Activated CD8-positive, alpha-beta memory T cell treated with anti-CD3 and anti-CD28 coated beads, Interleukin-2, amount 50 U/mL, for 48 hours (primary cell): ENCODE measurements at places on chromosomes 12 and 14.

- no peak for DNase-seq
Observed at GRCh38 chr14:67602076-67602475, 2.0 kb upstream of the PIGH start.

- no peak for DNase-seq
Observed at GRCh38 chr12:92547906-92548305, 154.9 kb upstream of the PLEKHG7 start.

GRCh38 chr14:29215853-29216252 is 449.3 kb downstream of the FOXG1 start:
- DNase-seq: no peak

GRCh38 chr12:52401526-52401925 is 4.6 kb downstream of the KRT82 start:
- no peak for DNase-seq

DNA sequence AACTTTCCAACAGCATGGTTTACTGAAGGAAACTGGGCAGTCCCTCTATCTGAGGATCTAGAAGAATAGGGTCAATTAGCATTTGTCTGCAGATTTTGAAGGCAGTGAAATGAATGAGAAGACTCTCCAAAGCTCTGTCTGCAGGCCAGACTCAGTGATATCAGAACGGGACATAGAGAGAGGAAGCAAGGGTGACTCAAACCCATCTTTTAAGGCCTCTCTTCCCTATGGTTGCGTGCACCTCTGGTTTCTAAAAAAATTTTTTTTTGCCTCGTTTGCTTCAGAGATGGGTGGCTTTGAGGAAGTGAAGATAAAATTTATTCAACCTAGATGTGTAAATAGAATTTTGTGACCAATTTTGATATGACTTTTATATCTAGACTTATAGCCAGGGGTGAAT is 71.9 kb upstream of the HOXC13 start:
- no peak for DNase-seq

GRCh38 chr12:117236456-117237001 is 46.3 kb upstream of the FBXO21 start:
- DNase-seq: peak; percentile 99

DNA sequence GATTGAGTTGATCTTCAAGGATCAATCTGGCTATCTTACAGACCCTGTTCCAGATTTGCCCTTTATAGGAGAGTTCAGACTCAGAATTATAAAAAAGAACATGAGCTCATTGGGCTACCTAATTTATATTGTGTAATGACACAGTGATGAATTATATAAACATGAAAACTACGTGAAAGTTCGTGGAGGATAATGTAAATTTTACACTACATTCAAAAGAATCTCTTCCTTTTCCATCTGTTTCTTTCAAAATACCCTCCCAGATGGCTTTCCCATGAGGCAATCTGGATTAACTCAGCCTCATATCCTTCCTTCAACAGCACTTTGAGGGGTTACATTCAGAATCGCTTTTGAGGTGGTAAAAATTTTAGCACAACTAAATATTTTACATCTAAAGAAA is 129.3 kb downstream of the HMGA2 start:
- no peak for DNase-seq

GRCh38 chr12:15165012-15165659 is 56.1 kb downstream of the RERG start:
- no peak for DNase-seq

DNA sequence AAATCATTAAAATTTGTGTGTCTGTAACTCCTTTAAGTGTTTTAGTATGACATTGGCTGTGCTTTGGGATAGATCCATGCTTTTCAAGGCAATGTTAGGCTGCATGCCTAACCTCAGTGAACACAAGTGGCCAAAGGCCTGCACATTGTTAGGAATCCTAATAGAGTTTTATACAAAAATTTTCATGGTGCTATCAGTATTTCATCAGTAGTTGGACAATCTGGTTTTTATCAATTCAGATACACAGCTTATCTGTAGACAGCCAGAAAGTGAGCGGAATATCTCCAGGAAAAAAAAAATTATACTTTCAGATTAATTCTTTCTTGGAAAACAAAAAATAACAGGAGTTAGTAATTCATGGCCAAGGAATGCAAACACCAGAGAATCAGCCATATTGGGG is 324.0 kb upstream of the PDE3A start:
- DNase-seq: no peak

GRCh38 chr12:98819821-98820404 is 174.8 kb downstream of the APAF1 start:
- no peak for DNase-seq

DNA sequence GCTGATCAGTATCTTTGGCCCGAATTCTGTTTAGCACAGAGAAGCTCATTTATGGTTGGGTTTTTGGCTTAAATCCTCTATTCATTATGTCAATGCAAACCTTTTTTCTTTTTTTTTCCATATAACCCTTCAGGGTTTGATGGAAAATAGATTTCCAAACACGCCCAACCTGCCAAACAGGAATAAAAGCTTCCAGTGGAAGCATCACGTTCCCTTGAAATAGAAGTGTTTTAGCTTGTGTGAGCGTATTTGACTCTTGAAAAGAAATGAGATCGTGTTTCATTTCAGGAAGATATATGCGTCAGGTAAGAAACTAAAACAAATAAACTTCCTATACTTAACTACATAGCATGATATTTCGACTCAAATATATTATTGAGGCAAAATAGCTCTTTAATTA is at the start of gene PIK3C2G:
TSS of gene PIK3C2G (plus strand) at position 246 of the 400 bp plus-strand sequence. CDS start 20,564 bp downstream, outside the sequence.
- no peak for DNase-seq

GRCh38 chr12:54358191-54358944 is 5.9 kb downstream of the GPR84 start:
- no peak for DNase-seq

DNA sequence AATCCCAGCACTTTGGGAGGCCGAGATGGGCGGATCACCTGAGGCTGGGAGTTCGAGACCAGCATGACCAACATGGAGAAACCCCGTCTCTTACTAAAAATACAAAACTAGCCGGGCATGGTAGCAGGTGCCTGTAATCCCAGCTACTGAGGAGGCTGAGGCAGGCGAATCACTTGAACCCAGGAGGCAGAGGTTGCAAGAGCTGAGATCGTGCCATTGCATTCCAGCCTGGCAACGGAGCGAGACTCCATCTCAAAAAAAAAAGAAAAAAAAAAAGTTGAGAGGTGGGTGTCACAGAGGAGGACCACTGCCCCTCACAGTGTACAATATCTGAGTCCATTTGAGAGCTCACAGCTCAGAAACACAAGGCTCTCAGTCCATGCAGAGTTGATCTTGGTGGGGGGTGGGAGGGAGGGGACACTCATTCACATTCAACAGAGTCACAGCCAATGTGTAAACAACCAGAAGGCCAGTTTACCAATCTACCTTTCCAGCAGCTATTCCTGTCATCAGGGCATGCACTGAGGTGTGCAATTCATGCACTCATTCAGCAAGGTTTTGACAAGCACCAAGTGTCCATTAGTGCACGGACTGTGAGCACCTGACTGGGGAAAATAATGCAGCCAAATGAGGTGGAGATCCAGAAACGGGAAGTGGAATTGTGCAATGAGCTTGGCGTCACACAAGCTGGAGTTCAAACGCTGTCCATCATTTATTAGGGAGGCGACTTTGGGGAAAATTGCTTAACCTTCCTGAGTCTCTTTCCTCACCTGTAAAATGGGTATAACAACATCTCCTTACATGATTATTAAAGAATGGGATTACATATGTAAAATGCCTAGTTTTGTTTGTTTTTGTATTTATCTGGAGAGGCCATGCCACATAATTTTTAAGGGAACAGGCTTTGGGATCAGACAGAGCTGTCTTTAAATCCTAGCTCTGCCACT is 4.4 kb upstream of the EIF5 start:
- DNase-seq: no peak

- no peak for DNase-seq
Observed at GRCh38 chr12:46387670-46388069, 15.1 kb upstream of the SLC38A2 start.

- no peak for DNase-seq
Observed at GRCh38 chr14:85625925-85626585, 96.1 kb downstream of the FLRT2 start.

DNA sequence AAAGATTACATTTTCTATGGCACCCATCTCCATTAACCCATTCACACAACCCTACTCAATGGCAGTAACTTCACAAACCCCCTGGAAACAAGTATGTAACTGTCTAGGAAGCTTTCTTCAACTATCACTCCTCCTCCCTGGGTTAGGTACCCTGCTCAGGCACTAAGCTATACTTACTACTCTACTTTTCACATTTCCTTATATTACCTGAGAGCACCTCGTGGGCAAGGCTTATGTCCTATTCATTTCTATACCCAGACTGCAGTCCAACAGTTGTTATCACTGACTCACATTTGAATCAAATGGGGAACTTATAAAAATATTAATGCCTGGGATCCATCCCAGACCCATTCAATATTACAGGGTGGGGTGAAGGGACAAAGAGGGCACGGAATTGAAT is 4.6 kb downstream of the PAWR start:
- DNase-seq: no peak

DNA sequence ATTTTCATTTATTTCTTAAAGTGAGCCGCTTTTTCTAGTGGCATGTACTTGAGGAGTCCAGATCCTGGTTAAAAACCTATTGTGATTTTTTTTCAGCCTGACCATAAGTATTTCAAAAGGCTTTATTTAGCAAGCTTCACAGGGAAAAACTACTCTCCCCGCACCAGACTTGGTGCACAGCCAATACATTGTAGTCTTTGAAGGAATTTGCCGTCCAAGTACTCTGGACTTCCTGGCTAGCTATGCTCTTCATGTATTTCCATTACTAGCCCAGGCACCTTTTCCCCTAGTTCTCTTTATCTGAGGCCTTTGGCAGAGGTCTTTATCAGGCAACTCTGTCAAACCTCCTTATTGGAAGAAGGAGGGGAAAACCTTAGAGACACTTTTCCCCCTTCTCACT is 234.7 kb downstream of the CCDC91 start:
- DNase-seq: no peak

DNA sequence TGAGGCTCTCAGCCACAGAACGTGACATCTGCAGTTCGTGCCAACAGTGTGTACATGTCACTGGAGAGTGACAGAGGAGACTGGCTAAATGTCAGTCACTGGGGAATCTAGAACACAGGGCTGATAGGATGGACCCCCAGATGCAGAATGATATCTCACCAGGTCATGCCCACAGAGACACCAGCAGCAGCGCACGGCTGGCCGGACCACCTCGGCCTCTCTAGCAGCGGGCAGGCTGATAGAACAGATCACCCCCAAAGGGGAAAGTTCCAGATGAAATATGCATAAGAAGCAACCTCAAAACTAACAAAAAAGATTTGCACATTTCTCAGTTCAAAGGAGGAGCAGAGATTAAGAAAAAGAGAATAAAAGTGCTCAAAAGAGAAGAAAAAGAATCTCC is 266.5 kb downstream of the SEC23A start:
- no peak for DNase-seq

- DNase-seq: no peak
Observed at GRCh38 chr14:71130491-71131179, 223.4 kb downstream of the PCNX1 start.

GRCh38 chr14:101734246-101734847 is 27.2 kb upstream of the PPP2R5C start:
- DNase-seq: no peak

- DNase-seq: no peak
Observed at GRCh38 chr14:53979113-53979681, 22.6 kb upstream of the BMP4 start.

GRCh38 chr14:105484069-105484996 is 2.4 kb upstream of the CRIP1 start:
- no peak for DNase-seq

DNA sequence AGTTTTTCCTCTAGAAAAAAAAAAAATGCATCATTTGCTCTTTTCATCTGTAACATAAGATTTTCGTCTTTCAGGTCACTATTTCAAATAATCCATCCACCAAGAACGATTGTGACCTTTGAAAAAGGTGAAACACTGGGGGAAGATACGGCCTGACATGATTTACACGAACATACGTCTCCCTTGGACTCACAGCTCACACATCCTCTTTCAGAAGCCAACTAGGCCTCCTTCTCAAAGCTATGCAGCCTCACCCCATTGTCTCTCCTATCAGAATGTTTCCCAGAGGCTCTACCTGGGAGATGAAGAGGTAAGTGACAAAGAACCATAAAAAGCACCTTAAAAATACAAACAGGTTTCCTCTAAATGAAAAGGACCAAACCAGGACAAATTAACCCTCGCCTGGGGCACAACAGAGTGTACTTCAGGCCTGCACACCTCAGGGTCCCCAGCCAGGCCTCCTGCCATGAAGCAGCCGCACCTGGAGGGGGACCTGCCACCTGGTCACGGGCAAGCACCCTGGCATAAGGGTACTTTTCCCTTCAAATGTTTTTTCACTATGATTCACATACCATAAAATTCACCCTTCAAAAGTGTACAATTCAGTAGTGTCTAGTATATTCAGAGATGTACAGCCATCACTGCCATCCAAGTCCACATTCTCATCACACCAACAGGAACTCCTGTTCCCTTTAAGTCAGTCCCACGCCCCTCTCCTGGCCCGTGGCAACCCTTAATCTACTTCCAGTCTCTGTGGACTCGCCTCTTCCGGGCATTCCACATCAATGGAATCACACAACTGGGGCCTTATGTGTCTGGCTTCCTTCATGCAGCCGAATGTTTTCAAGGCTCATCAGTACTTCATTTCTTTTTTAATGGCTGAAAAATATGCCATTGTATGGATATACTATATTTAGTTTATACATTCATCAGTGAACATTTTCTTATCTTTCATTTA is 5.4 kb downstream of the SLC15A4 start:
- no peak for DNase-seq

DNA sequence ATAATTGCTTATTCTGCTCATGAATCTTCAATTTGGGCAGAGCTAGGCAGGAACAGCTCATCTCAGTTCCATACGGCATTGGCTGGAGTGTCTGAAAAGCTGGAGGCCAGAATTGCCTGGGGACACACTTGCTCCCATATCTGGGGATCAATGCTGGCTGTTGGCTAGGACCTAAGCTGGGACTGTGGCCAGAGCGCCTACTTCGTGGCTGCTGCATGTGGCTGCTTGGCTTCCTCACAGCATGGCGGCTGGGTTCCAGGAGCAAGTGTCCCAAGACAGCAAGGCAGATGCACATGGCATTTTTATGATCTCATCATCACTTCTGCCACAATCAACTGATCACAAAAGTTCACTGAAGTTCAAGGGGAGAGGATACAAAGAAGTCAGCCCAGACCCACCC is 200.2 kb downstream of the TTC8 start:
- DNase-seq: no peak

GRCh38 chr12:65823513-65824375 is 539 bp upstream of the HMGA2 start:
- DNase-seq: peak; percentile 56

DNA sequence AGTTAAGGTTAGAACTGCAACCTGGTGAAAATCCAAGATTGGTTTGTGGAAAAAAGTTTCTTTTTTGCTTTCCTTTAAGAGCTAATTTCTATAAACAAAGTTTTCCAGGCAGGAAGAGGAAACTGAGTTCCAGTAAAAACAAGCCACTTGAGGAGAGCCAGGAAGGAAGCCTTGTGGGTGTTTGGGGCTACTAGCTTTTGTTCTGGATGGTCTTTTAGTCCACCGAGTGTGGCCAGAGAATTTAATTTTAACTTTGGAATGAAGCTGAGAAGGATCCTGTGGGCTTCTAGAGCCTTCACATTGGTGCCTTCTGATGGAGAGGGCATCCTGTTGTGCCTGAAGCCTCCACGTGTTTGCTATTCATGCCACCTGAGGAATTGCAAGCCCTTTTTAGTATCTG is 327.9 kb downstream of the C12orf75 start:
- DNase-seq: no peak

GRCh38 chr12:117002051-117002817 is 91.5 kb downstream of the FBXW8 start:
- no peak for DNase-seq

- DNase-seq: no peak
Observed at GRCh38 chr12:83827193-83827592, 1085.4 kb downstream of the SLC6A15 start.

- no peak for DNase-seq
Observed at GRCh38 chr12:112361271-112361670, 21.0 kb downstream of the HECTD4 start.
